ENCODE measurements at places on chromosomes 6 and 20.

DNA sequence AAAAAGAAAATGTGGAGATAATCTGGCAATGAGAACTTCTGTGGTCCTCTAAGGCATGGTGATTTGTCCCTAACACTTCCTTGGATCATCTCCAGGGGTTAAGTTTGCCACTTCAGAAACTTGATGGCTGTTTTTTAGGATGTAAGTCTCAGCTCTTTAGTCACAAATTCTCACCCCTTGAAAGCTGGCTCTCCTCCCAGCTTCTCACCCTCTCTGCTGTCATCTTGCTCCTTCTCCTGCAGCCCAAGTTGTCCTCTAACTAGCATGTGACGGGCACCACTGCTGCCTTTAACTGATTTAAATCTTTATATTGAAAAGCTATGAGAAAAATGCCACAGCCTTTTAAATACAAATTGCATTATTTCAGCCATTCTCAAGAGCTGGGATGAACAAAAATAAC, 107.8 kb downstream of the MAP3K5 start:
- DNase-seq, result no peak

- DNase-seq, result no peak
Observed at GRCh38 chr6:67694127-67694526, 941.0 kb upstream of the ADGRB3 start.

DNA sequence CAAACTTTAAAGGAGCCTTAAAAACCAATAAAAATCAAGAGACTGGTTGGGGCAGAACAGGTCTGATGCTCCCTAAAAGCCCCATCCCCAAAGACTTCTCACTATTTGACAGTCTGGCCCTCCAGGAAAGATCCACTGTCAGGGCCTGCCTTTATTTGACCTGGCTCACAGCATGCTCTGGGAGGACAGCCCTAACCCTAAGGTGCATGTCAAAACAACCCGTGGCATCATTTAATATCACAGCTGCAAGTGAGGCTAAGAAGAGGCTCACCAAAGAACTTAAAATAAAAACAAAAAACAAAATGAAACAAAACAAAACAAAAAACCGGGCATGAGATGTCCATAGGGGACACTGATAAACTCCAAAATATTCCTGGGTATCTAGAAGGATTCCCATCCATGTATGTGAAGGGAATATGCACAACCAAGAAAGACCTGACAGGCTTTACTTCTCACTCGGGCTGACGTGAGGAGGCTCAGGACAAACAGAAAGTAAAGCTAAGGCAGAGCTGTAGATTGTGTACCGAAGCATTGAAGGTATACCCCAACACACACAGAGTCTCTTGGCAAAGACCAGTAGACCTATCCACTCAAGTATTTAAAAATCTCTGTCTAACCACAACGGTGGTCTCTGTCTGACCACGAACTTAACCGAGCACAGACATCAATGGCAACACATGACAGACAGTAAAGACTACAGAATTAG, 57.3 kb downstream of the AHI1 start:
- DNase-seq, result peak; percentile 44

GRCh38 chr20:2986466-2986865, 57.0 kb upstream of the GNRH2 start:
- DNase-seq, result no peak

DNA sequence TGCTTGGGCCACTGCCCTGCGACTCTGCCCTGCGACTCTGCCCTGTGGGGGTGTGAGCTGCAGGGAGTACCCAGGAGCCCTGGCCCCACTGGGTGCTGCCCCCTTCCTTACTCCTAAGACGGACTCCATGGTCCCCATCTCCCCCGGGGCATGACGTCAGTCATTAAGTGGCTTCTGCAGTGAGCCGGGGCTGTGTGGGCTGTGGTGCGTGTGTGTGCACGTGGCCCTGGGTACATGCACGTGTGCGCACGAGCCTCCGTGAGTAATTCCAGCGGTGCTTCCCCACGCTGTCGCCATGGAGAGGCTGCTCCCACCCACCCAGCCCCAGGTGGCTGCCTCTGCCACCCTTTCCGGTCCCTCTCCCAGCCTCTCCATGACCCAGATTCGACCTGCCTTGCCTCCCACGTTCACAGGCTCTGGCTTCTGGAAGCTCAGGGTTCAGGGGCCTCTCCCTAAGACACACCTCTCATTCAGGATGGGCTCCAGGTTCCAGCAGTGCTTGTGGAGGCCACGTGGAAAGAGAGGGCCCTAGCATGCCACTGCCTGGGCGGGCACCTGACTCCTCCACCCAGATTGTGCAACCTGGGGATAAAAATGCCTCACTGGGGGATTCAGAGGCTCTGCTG, 88.3 kb downstream of the DLGAP4 start:
- DNase-seq, result no peak

GRCh38 chr6:145015739-145016558, 719.4 kb downstream of the EPM2A start:
- DNase-seq, result no peak

GRCh38 chr6:148471624-148472159, 129.1 kb downstream of the SASH1 start:
- DNase-seq, result no peak

- DNase-seq, result no peak
Observed at GRCh38 chr6:45422503-45423110, 44.9 kb upstream of the SUPT3H start.

GRCh38 chr20:44131704-44132103, 55.3 kb downstream of the JPH2 start:
- DNase-seq, result no peak

GRCh38 chr6:41037107-41037900, 1.7 kb downstream of the UNC5CL start:
- no peak for DNase-seq

- DNase-seq, result no peak
Observed at GRCh38 chr20:63771046-63771707, 31.6 kb downstream of the SLC2A4RG start.

DNA sequence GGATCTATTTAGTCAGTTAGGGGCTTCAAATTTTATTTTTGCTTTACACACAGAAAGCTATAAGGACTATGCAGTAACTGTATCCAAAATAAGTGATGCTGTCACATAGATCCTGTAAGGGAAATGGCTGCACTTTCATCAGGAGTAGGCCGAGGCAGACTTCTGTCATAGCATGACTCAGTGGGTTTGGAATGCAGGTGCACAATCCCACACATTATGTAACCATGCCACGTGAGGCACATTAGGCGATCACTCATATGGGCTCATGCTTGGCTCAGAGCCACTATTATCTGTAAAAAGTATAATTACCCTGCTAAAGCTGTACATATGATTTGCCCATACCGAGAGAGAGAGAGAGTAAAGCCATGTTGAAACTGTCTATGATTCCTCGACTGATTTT, 1189.4 kb upstream of the EYS start:
- DNase-seq, result no peak

DNA sequence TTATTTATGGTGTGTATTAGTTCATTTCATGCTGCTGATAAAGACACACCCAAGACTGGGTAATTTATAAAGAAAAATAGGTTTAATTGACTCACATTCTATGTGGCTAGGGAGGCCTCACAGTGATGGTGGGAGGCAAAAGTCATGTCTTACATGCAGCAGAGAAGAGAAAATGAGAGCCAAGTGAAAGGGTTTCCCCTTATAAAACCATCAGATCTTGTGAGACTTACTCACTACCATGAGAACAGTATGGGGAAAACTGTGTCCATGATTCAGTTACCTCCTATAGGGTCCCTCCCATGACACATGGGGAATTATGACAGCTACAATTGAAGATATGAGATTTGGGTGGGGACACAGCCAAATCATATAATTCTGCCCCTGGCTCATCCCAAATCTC, 150.0 kb upstream of the AHI1 start:
- no peak for DNase-seq

DNA sequence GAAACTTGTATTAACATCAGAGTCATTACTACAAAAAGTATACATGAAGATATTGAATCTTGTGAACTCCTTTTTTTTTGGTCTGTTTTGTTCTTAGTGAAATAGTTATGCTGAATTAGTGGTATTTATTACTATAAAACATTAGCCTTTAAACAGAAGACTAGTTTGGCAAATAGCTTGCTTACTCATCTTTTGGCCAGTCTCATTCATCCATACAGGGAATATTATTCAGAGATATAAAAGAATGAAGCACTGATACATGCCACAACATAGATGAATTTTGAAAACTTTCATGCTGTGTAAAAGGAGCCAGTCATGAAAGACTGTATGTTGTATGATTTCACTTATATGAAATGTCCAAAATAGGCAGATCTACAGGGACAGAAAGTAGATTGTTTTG, 205.9 kb downstream of the ZFAND3 start:
- no peak for DNase-seq

DNA sequence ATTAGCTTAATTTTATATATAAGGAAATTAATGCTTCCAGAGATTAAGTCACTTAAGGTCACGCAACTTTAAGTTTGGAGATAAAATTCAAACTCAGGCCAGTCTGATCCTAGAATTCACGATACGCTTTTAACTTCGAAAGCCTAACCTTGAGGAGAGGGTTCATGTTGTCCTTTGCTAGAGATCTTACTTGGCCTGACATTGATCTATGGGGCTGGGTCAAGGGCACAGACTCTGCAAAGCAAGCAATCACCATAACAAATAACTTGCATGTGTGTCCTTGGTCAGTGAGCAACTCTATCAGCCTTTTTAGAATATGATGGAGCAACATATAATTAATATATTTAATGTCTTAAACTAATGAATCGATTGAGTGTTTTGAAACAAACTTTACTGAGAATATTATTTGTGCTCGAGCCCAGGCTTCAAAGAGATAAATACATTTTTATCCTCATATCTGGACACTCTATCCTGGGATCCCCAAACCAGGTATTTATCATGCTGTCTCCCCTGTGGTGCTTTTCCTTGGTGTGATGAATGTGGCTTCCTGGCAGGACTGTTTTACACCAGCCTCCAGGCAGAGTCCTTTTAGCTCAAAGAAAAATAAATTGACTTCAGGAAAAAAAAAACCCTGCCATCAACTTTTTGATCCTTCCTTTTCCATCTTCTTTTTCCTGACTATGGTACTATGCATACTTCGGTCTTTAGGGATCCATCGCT, 29.1 kb downstream of the RPS12 start:
- no peak for DNase-seq

DNA sequence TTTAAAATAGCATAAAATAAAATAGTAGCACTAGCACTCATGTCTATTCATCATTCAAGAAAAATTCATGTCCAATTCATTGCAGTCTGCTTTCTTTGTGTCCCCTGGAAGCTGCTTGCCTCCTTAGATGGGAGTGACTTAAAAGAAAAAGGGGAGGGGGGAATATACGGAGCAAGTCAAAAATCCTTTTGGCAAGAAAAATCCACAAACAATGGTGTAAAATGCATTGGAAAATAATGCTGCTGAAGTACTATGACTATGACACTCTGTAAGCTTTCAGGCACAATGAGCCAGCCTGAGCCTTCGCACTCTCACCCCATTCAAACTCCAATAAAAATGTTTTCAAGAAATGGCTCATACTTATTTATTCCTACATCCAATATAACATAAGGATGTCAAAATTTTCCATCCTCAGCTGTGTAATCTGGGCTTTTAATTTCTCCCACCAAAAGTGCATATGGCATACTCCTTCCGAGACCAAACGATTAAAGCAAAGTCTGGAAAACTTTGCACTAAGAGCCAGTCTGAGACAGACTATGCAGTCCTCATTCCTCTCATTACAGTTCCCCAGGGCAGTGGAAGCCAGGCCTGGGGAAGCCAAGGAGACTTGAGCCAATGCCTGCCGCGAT, 790 bp downstream of the NEDD9 start:
- no peak for DNase-seq

DNA sequence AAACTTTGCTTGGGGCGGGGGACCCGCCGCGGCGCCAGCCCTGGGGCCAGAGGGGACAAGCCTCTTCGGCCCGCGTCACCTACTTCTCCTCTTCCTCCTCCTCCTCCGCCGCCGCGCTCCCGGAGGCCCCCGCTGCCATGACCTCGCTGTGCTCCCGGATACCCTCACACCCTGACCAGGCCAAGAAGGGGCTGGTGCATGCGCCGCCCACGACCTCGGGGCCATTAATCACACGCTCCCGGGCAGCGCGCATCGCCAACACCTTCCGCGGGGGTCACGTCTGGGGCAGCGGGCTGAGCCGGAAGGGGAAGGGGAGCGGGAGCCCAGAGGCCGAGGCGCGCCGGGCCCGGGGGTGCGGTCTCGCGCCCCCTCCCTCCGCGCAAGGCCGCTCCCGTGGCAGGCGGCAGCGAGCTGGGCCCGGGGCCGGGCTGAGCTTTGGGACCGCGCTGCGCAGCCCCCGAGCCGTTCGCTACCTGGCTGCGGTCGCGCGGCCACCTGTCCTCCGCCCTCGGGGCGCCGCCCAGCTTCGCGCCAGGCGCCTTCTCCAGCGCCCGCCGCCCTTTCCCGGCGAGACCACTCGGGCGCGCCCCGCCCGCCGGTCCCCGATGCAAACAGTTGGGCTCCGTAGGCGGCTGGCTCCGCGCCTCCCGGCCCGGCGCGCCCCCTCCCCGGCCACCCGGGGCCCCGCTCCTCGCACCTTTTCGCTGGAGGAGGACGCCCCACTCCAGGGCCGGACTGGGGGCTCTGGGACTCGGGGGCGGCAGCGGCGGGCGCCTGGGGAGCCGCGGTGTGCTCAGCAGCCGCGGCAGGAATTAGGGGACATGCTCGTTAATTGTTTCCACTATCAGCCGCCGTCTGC, 575 bp upstream of the CNR1 start:
- no peak for DNase-seq

- DNase-seq, result no peak
Observed at GRCh38 chr6:21881969-21882465, 288.5 kb downstream of the SOX4 start.

- no peak for DNase-seq
Observed at GRCh38 chr6:2133716-2134310, 111.6 kb downstream of the GMDS start.

DNA sequence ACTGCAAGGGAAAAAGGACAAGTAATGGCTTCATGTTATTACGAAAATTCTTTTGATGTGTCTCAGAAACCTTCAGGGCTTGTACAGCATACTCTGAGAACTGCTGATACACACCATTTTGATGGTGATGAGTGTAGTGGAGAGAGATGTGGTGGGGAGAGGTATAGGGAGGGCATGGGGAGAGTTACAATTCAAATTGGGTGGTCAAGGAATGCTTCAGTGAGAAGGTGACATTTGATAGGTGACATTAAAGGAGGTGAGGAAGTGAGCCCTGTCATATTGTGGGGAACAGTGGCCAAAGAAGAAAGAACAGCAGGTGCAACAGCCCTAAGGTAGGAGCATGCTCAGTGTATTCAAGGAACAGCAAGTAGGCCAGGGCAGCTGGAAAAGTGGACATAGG, 318.9 kb downstream of the CLIC5 start:
- DNase-seq, result no peak

DNA sequence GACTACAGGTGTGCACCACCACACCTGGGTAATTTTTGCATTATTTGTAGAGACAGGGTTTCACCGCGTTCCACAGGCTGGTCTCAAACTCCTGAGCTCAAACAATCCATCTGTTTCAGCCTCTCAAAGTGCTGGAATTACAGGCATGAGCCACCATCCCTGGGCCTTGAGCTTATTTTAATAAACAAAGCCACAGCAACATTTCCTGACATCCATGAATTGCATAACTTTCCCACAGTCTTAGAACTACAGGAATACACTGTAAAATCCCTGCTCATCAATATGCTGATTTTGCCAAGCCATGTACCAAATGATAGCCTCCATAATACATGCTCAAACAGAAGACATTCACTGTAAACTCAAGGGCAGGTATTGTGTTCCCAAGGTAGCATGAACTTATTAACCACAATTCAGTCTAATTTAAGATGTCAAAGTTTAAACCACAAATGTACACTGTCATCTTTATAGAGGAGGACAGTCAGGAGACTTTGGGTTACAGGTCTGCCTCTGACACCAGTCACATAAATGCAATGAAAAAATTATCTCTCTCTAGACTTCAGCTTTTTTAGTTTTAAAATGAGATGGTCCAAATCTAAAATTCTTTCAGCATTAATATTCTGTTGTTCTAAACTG, 40.0 kb downstream of the NUDT3 start:
- DNase-seq, result no peak
